ENCODE measurements at places on chromosomes 16 and 17. TPM values are rescaled to one million over a fixed set of nuclear protein-coding genes. Genes with fewer than 3 reads are reported as not detected.

GRCh38 chr16:77064037-77064436 lies 127.0 kb upstream of the MON1B start:
- no peak overlapping the region for H3K27ac ChIP-seq
- H3K27me3 ChIP-seq: no peaks in the 10 kb centered on the region
- H3K4me3 ChIP-seq: no peak overlapping the region
- H3K4me1 ChIP-seq: no peaks in the 10 kb centered on the region
- no peaks in the 10 kb centered on the region for H3K36me3 ChIP-seq
- DNase-seq: no peak

DNA sequence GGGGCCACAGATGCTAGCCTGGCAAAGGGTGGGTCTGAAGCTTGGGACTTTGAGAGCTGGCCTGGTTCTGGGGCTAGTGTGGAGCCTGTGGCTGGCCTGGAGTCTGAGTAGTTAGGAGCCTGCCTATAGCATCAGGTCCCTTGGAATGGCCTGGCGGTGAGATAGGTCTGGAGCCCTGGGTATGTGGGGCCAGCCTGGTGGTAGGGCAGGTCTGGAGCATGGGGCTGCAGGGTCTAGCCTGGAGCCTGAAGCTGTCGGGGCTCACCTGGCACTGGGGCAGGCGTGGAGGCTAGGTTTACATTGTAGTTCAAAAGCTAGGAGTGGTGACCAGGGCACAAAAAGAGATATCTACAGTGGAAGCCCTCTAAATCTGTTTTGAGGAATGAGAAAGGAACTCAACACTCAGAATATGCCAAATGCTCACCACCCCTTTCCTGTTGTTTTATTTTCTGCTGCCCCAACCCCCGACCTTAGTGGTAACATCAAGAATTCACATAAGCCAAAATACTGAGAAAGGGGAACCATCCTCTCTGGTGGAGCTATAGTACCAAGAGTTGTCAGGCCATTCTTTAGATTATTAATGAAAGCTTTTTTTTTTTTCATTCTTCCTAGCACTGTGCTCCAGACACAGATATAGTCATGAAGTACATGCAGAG lies 100.3 kb downstream of the TANC2 start:
- no peaks in the 10 kb centered on the region for H3K4me1 ChIP-seq
- no peaks in the 10 kb centered on the region for H3K36me3 ChIP-seq
- no peaks in the 10 kb centered on the region for H3K27me3 ChIP-seq
- no peak overlapping the region for H3K27ac ChIP-seq
- no peak for DNase-seq

- no peak overlapping the region for H3K4me3 ChIP-seq
- H3K27me3 ChIP-seq: no peaks in the 10 kb centered on the region
- no peak overlapping the region for H3K27ac ChIP-seq
- H3K36me3 ChIP-seq: peaks cover 59% of the 10 kb centered on the region
Observed at GRCh38 chr17:50076221-50076590, 18.9 kb upstream of the PDK2 start.

- DNase-seq: no peak
- H3K36me3 ChIP-seq: no peaks in the 10 kb centered on the region
- H3K4me3 ChIP-seq: no peak overlapping the region
- no peaks in the 10 kb centered on the region for H3K4me1 ChIP-seq
Observed at GRCh38 chr17:69250641-69251040, 22.0 kb upstream of the ABCA10 start.

GRCh38 chr17:5560361-5560988 lies 23.8 kb downstream of the NLRP1 start:
- peaks cover 3% of the 10 kb centered on the region for H3K4me1 ChIP-seq
- no peak overlapping the region for H3K4me3 ChIP-seq
- no peaks in the 10 kb centered on the region for H3K27me3 ChIP-seq
- DNase-seq: no peak

DNA sequence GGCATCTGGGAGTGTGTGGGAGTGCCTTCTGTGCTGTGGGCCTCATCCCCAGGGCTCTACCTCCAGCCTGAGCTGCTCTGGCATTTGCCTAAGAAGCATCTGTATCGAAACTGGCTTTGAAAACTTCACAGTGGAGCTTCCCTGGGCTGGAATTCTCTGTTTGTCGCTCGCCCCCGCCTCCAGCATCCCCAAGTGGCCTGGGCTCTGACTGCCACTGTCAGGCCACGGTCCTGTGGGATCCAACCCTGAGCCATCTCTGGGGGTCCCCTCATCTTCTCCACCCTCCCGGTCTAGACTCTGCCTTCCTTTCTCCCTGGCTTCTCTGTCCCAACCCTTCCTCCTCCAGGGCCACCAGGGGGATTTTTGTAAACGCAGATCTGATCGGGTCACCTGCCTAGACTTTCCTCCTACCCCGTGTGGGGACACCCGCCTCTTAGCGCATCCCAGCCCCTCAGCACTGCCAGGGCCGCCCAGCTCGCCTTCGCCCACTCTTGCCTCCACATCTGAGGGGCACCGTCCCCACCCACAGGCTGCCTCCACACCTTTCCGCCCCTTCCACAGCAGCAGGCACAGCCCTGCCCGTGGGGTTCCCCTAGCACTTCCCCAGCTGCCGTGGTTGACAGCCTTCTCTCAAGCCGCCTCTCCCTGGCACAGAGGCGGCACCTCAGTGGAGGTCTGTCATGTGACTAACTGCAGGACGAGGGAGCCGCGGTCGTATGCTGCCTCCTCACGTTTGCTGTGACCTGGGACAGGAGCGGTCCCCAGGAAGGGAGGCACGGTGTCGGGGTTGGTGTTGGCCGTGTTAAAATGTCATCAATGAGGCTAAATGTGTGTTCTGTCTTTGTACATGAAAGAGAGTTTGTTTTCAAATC lies 12.0 kb downstream of the TBC1D24 start:
- no peak overlapping the region for H3K4me3 ChIP-seq
- H3K4me1 ChIP-seq: peaks cover 17% of the 10 kb centered on the region
- no peak overlapping the region for H3K27ac ChIP-seq

GRCh38 chr16:77111056-77111565 lies 79.9 kb upstream of the MON1B start:
- no peak overlapping the region for H3K4me3 ChIP-seq
- DNase-seq: no peak
- no peaks in the 10 kb centered on the region for H3K27me3 ChIP-seq
- H3K27ac ChIP-seq: no peak overlapping the region
- H3K4me1 ChIP-seq: no peaks in the 10 kb centered on the region
- H3K36me3 ChIP-seq: no peaks in the 10 kb centered on the region

GRCh38 chr16:31063843-31064611 lies 10.0 kb downstream of the ZNF668 start:
- H3K36me3 ChIP-seq: peaks cover 25% of the 10 kb centered on the region
- H3K27me3 ChIP-seq: no peaks in the 10 kb centered on the region
- H3K27ac ChIP-seq: peak overlapping the region; percentile 89
- H3K4me3 ChIP-seq: no peak overlapping the region
- peaks cover 15% of the 10 kb centered on the region for H3K4me1 ChIP-seq

- H3K4me1 ChIP-seq: no peaks in the 10 kb centered on the region
- no peak overlapping the region for H3K27ac ChIP-seq
- DNase-seq: peak; percentile 73
- H3K36me3 ChIP-seq: no peaks in the 10 kb centered on the region
- H3K4me3 ChIP-seq: no peak overlapping the region
Observed at GRCh38 chr17:37047631-37048104, 98.9 kb downstream of the AATF start.

Gene EPN3
- polyA plus RNA-seq: not detected

Gene ANKRD11
- polyA plus RNA-seq: 41.5 TPM

Gene VAT1L
- polyA plus RNA-seq: 17.9 TPM

Gene CCDC78
- 0.50 TPM for polyA plus RNA-seq

Gene OR1F1
- 0.07 TPM for polyA plus RNA-seq

Gene TPPP3
- polyA plus RNA-seq: 2.9 TPM

Data from fibroblast of lung (primary cell).